MCF 10A (cell line): ENCODE measurements at places on chromosomes 7 and 10. TPM values are rescaled to one million over a fixed set of nuclear protein-coding genes. Genes with fewer than 3 reads are reported as not detected.
A peak's percentile ranks its signal among the peaks of the same experiment; 100 is the strongest.

Gene CALHM3
- total RNA-seq = not detected in 2 replicates

DNA sequence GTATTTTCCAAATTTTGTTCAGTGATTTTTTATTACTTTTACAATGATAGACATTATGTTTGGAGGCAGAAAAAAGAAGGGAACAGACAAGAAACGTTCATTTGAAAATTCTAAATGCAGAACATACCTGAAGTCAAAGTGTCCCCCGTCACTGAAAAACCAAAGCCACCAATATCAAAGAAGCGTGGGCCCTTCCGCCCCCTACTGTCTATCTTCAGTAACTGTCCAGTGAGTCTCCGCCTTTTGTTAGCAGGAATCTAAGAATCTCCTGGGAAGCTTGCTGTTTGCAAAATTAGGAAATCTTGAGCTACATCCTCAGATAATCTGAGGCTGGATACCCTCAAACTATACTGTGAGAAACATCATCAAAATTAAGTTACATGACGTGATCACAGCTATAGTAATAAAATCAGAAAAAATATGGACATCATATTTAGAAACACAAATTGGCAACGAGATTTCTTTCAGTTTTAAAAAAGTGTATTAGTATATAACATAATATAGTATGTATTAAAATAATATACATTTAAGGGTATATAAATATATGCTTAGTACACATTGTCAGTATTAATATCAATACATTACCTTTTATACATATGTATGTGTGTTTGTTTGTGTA is 169.3 kb upstream of the AKR1E2 start:
- H3K4me3 ChIP-seq = no peak overlapping the region
- no peaks in the 10 kb centered on the region for H3K27me3 ChIP-seq

- peaks cover 81% of the 10 kb centered on the region for H3K27me3 ChIP-seq
- no peak overlapping the region for H3K4me3 ChIP-seq
- H3K36me3 ChIP-seq = no peaks in the 10 kb centered on the region
- no peaks in the 10 kb centered on the region for H3K4me1 ChIP-seq
- H3K27ac ChIP-seq = no peak overlapping the region
These were observed 36.8 kb downstream of the WIPF3 start for GRCh38 chr7:29843093-29843492.

DNA sequence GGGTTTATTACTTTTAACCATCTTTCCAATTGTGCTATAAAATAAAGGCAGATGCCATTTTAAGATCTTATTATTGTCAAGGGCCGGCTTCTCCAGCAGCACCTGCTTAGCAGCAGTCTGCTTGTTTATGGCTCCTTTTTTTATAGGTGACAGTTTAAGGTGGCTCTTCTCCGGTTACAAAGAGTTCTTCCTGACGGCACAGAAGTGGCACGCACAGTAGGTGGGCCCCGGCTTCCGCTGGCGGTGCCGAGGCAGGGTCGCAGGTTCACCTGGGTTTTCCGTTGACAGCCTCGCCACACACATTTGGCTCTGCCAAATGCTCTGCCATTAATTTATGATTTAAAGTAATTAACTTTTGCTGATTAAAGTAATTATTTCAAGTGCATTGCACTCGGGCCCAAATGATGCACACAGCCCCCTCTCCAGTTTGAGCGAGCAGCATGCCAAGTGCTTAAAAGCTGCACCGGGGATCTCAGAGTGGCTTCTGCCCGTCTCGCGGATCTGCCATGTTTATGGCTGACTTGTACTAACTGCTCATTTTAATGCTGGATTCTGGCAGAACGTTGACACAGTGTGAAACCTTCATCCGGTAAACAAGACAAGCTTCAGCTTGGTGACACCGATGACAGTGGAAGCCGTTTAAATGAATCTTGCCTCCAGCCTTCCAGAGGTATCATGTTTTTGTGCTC is 355.1 kb upstream of the MKI67 start:
- no peak overlapping the region for H3K4me3 ChIP-seq
- no peaks in the 10 kb centered on the region for H3K4me1 ChIP-seq
- no peak for DNase-seq
- no peak overlapping the region for H3K27ac ChIP-seq
- H3K27me3 ChIP-seq = no peaks in the 10 kb centered on the region
- H3K36me3 ChIP-seq = no peaks in the 10 kb centered on the region

Gene CELF2
- total RNA-seq = 0.07 TPM in 1 of 2 replicates, not detected in the other

Gene ATOH7
- total RNA-seq = not detected in 2 replicates

Gene CREM
- 30.2 and 31.3 TPM in 2 replicates for total RNA-seq

DNA sequence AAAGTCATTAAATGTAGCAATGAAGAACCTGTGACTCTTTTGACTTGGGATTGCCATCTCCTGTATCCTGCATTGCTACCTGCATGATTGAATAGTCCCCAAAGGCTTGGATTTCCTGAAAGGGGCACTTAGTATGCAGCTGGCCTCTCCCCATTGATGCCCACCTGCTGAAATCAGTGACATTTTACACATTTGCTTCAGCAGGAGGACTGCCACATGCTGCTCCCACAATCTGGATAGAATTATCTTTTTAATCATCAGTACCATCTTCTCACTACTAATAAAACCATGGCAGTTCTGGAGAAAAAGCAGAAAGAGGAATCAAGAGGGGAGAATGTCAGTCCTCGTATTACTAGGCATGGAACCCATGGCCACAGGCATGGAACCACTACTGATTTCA is 67.8 kb downstream of the SLC13A1 start:
- no peak overlapping the region for H3K4me3 ChIP-seq
- DNase-seq = no peak
- H3K27ac ChIP-seq = no peak overlapping the region
- H3K4me1 ChIP-seq = no peaks in the 10 kb centered on the region
- no peaks in the 10 kb centered on the region for H3K36me3 ChIP-seq
- no peaks in the 10 kb centered on the region for H3K27me3 ChIP-seq

GRCh38 chr10:49384268-49384953 is 11.5 kb downstream of the DRGX start:
- peaks cover 44% of the 10 kb centered on the region for H3K27me3 ChIP-seq
- H3K36me3 ChIP-seq = peaks cover 6% of the 10 kb centered on the region
- H3K27ac ChIP-seq = no peak overlapping the region
- DNase-seq = no peak
- H3K4me3 ChIP-seq = no peak overlapping the region

- no peaks in the 10 kb centered on the region for H3K4me1 ChIP-seq
- H3K27ac ChIP-seq = no peak overlapping the region
These were observed 500.5 kb downstream of the PHTF2 start for GRCh38 chr7:78299088-78299487.

- DNase-seq = peak; percentile 84
- peaks cover 30% of the 10 kb centered on the region for H3K4me1 ChIP-seq
- H3K4me3 ChIP-seq = no peak overlapping the region
- H3K36me3 ChIP-seq = no peaks in the 10 kb centered on the region
These were observed 58.4 kb downstream of the JCAD start for GRCh38 chr10:30000802-30001571.

Gene HECW1
- 0.27 TPM in 1 of 2 replicates, not detected in the other for total RNA-seq

DNA sequence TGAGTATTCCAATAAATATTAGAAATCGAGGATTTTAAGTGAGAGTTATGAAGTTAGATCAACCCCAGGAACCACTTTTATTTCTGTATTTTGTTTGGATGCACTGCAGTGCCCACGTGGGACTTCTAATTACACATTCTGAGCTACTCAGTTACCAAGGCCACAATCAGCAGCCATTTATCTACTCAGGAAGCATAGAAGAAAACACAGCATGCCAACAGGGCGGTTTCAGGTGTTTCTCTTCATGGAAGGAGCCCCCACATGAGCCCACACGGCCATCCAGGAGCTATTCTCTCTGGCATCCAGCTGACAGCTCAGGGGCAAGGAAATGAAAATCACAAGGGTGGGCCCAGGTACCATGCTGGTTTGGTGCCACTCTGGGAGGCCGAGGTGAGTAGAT is 266.5 kb upstream of the MKLN1 start:
- no peak for DNase-seq
- H3K4me3 ChIP-seq = no peak overlapping the region
- peaks cover 3% of the 10 kb centered on the region for H3K4me1 ChIP-seq
- H3K27me3 ChIP-seq = no peaks in the 10 kb centered on the region
- no peak overlapping the region for H3K27ac ChIP-seq

- H3K27ac ChIP-seq = no peak within 1 kb of the TSS
- H3K4me1 ChIP-seq = no peaks in the 10 kb centered on the region
- H3K36me3 ChIP-seq = no peaks in the 10 kb centered on the region
- peaks cover 36% of the 10 kb centered on the region for H3K27me3 ChIP-seq
These were observed at the start of gene DNTT for GRCh38 chr10:96304230-96304629. DNTT (plus strand) TSS chr10:96304434; CDS start chr10:96304498, 64 bp downstream.

DNA sequence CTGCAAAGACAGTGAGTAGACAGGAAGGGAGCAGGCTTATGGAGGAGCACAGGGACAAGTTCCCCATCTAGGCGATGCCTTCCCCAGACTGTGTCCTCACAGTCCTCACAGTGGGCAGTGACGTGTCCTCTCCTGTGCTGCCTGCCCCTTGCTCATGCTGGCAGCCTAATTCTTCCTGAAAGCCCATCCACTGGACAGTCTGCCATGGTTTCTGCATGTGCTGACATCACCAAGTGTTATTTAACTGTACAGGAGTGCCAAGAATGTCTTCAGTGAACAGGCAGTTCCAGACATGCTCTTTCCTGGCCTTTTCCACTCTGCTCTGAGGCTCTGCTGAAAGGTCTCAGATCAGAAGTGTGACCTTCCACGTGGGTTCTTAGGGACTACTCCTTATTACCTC is 54.1 kb downstream of the ZNF248 start:
- no peak overlapping the region for H3K4me3 ChIP-seq
- DNase-seq = no peak
- no peak overlapping the region for H3K27ac ChIP-seq
- H3K36me3 ChIP-seq = no peaks in the 10 kb centered on the region

DNA sequence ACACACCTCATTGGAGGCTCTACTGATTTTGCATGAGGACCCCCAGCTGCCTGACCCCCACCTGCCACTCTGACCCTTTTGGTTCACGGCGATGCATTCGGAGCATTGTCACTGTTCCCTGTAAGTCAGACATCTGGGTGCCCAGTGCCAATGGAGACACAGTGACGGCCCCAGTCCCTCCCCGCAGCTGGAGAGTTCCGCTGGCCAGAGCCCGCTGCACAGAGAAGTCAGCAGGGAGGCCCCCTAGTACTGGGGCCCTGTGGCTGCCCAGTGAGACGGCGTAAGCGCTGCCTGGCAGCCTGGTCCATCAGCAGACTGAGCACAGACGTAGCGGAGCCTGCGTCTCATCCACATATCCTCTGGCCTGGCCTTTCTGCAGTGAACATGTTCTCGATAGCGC is 77.5 kb downstream of the NKX6-2 start:
- H3K27me3 ChIP-seq = no peaks in the 10 kb centered on the region
- DNase-seq = no peak
- H3K27ac ChIP-seq = no peak overlapping the region

Gene SPRN
- not detected in 2 replicates for total RNA-seq

Gene ADCY1
- 0.61 and 0.79 TPM in 2 replicates for total RNA-seq

DNA sequence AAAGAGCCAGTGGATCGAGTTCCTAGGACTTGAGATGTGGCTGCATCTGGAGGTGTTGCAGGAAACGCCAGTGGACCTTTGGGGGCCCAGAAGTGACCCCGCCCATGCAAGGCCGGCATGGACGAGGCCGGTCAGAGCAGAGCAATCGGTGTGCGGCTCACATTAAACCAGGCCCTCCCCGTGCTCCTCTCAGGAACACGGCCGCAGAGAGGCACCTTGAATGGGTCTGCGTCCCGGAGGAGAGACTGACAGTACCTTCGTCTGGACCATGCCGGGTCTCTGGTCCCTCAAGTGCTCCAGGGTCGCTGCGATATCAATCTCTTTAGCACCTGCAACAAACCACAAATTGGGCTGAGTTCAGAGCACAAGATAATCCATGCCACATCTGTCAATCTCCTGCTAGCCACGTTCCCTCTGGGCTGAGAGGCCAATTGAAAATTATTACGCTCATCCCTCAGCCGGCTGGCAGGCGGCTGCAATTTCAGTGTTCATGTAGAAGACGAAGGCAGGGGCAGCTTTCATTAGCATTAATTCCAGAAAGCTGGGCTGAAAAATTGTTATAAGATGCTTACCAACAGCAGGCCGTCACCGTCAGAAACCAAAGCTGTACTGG is 212.0 kb downstream of the DNAJB6 start:
- H3K36me3 ChIP-seq = no peaks in the 10 kb centered on the region
- H3K4me3 ChIP-seq = no peak overlapping the region
- no peak for DNase-seq
- H3K27ac ChIP-seq = no peak overlapping the region
- H3K27me3 ChIP-seq = no peaks in the 10 kb centered on the region
- no peaks in the 10 kb centered on the region for H3K4me1 ChIP-seq

Gene NUTM2E
- total RNA-seq = 0.12 and 0.37 TPM in 2 replicates

DNA sequence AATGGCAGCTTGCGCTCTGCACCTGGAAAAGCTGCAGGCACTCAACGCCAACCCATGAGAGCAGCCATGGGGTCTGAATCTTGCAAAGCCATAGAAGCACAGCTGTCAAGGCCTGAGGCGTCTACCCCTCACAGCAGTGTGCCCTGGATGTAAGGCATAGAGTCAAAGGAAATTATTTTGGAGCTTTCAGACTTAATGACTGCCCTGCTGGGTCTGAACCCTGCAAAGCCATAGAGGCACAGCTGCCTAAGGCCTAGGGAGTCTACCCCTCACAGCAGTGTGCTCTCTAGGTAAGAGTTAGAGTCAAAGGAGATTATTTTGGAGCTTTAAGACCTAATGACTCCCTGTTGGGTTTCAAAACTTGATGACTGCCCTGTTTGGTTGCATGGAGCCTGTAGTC is 706.9 kb upstream of the VSTM2A start:
- H3K4me3 ChIP-seq = no peak overlapping the region

- H3K27me3 ChIP-seq = no peaks in the 10 kb centered on the region
- peak overlapping the region; percentile 87 for H3K27ac ChIP-seq
- H3K4me3 ChIP-seq = peak overlapping the region; percentile 30
- peaks cover 8% of the 10 kb centered on the region for H3K36me3 ChIP-seq
These were observed 292.4 kb upstream of the AKR1E2 start for GRCh38 chr10:4533621-4534020.

DNA sequence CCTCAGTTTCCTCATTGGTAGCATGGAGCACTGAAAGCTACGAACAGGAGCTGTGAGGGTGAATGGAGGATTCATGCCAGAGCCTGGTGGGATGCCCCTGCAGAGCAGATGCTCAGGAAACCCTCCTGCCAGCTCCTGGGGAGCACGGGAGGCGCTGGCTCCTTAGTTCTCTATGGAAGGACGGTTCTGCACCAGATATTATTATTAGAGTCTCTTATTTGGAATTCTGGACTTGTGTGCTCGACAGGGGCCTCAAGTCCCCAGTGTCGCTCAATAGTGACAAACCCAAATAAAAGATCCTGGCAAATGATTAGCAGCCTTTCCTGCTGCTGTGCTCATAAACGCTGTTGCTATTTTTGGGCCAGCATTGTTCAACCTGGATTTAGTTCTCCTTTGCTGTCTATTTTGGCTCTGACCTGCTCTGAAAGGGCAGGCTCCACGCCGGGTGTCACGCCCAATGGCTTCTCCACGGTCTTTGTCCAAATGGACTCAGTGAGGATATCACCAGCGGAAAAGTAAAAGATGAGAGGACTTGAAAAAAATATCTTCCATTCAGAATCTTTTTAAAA is 23.0 kb upstream of the KLF6 start:
- peak overlapping the region; percentile 100 for H3K27ac ChIP-seq
- H3K4me1 ChIP-seq = peaks cover 59% of the 10 kb centered on the region
- H3K27me3 ChIP-seq = no peaks in the 10 kb centered on the region
- no peaks in the 10 kb centered on the region for H3K36me3 ChIP-seq
- no peak for DNase-seq
